ENCODE measurements at places on chromosomes 2 and 18.

- DNase-seq = no peak
Observed at GRCh38 chr18:78477840-78478239, 501.8 kb upstream of the SALL3 start.

DNA sequence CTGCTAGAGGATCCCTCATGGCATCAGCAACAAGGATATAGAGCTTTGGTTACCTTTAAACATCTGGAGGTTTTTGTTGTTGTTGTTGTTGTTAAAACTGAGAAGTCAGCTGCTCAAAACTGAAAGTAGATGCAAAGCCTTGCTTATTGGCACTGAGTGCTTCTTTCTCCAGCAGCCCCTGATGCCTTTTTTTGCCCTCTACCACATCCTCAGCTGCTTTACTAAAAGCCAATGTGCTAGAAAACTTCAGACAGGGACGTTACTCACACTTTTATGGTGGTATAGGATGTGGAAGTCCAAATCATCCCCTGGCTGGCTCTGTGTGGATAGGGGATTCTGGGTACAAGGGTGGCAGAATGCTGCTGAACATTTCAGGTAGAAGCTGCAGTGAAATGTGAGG lies 78.3 kb upstream of the CHST9 start:
- no peak for DNase-seq

- no peak for DNase-seq
Observed at GRCh38 chr2:207734636-207735512, 23.4 kb downstream of the CCNYL1 start.

DNA sequence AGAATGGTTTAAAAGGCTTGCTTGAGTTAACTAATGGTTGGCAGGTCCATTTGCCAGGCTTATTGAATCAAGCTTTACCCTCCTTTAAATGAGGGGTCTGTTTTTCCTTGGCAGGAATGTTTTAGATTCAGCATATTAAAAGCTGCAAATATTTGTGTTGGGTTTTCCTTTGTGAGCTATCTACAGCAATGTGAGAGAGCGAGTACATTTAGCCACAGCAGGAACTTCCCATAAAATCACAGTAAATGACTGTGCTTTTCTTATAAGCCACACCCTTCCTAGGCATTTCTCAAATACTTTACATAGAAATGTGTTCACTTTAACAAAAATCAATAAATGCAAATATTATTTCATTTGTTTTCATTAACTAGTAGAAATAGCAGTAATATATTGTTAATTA lies 23.9 kb downstream of the CALCRL start:
- no peak for DNase-seq

DNA sequence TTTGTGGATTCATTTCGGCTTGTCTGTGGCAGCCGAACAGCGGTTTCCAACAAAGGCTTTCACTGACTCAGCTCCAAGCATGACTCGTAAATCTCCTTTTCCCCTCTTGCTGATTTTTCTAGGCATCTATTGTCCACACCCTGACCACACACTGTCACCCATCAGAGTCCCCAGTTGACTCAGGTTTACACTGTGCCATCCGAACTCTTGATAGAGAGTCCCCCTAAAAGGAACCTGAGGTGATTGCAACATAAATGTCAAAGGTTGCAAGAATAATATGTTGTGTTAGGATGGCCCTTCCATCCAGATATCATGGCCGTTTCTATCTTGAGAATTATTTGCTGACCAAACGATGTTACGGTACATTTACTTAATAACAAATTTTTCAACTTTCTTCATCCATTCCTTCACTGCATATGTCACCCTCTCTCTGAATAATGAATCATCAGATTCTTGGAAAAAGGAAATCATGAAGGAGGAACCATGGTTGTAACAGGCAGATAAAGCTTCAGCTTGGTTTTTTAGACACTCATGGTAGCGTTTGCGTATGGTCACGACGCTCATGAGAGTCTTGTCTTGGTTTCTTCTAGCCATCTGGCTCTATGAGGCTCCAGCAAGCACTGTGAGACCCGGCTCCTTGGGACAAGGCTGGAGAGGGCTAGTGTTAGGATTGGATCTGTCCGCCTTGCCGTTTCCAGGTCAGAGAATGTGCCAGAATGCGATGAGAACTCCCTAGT lies 72.1 kb downstream of the NPAS2 start:
- DNase-seq = peak; percentile 75

- peak; percentile 30 for DNase-seq
Observed at GRCh38 chr18:49728542-49728941, 84.8 kb downstream of the ACAA2 start.

DNA sequence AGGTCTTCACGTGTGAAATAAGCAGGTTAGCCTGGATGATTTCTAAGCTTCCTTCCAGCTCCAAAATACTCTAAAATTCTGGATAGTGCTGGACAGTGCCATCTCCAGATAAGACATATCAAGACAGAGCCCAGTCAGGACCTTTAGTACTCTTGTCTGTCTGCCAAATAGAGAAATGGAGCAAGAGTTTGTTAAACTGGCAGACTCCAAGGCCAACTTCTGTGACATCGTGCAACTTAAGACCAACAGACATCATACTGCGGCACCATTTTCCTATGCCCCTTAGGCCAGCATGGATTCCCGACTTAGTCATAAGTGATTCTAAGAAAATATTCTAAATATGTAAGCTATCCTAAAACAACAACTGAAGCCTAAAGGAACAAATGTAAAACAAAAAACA lies 118.6 kb downstream of the RBMS1 start:
- peak; percentile 68 for DNase-seq

DNA sequence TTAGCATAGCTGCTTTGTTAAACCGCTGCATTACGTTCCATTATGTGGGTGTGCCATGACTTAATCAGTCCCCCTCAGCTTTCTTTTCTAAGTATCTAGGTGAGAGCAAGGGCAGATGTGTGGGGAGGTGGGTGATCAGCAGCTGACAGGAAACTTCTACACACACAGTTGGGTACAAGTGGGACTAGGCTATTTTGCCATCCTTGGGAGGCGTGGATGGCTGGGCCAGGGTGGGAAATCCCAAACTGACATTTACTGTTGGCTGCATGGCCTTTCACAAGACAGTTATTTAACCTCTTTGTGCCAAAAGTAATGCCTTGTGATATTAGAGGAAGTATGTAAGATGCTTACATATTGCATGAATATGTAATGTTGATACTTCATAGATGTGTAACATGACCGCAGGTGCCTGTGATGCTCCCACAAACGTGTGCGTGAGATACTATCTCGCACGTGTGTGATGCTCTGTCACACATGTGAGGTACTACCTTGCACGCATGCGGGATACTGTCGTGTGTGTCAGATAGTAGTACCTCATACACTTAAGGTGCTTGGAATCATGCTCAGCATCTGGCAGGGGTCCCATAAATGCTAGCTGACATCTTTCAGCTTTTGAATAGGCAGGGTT lies 314.5 kb downstream of the PRKCE start:
- DNase-seq = no peak

DNA sequence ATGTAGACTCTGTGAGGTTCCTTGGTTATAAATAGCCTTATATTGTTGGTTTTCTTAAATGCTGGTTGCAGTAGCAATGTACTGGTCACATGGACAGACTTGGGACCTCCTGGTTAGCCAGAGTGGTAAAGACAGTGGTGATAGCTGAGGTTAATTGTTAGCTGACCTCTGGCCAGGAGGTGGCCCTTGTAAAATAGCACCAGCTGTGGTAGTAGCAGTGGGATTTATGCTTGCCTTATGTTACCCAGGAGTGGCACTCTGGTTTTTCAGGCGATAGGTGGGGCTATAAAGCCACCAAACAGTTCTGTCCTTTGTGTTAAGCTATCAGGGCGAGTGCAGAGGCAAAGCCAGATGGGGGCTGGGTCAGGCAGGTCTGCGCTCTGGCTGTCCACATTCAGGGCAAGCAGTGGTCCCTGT lies 94.8 kb upstream of the SRD5A2 start:
- DNase-seq = no peak

GRCh38 chr18:23852236-23853045 lies 162.1 kb upstream of the TTC39C start:
- no peak for DNase-seq

- DNase-seq = peak; percentile 32
Observed at GRCh38 chr2:89837962-89838625, 1146.6 kb downstream of the RPIA start.

GRCh38 chr2:141595316-141595920 lies 535.4 kb downstream of the LRP1B start:
- DNase-seq = no peak

- DNase-seq = no peak
Observed at GRCh38 chr2:65729246-65729645, 296.8 kb upstream of the SPRED2 start.

DNA sequence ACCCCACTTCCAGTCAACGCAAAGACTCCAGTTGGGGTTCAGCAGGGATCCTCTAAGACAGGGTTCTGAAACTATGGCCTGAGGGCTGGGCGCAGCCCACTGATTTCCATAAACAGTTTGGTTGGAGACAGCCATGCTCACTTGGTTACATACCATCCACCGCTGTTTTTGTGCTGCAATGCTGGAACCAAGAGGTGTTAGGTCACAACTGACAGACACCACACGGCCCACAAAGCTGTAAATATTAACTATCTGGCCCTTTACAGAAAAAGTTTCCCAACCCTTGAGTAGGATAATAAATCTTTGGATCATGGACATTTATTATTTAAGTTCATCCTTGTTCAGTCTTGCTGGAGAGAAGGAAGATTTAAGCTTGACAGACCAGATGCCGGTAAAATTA lies 8.4 kb upstream of the CD226 start:
- no peak for DNase-seq

- no peak for DNase-seq
Observed at GRCh38 chr2:234078129-234078528, 27.6 kb downstream of the SPP2 start.

- no peak for DNase-seq
Observed at GRCh38 chr2:7070483-7070882, 153.3 kb downstream of the RNF144A start.
